ENCODE measurements at places on chromosomes 6 and 20.

DNA sequence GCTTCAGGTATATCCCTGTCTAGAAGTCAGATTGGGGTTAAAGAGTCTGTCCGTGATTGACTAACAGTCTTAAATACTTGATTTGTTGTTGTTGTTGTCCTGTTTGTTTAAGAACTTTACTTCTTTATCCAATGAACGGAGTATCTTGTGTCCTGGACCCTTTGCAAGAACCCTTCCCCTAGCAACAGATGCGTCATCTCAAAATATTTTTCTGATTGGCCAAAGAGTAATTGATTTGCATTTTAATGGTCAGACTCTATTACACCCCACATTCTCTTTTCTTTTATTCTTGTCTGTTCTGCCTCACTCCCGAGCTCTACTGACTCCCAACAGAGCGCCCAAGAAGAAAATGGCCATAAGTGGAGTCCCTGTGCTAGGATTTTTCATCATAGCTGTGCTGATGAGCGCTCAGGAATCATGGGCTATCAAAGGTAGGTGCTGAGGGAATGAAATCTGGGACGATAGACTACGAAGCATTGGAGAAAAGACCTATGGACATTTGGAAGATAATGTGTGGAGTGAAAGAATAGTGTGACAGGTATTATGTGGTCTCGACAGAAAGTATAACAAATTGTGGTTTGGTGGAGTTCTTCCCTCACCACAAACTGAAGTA lies at the start of gene HLA-DRA:
Gene HLA-DRA, plus strand, starts transcription at position 286 of the 613 bp plus-strand sequence. Its CDS starts 64 bp downstream, at position 350.
- DNase-seq = no peak

- DNase-seq = no peak
Measured at GRCh38 chr6:159440911-159441703, 251.9 kb downstream of the SOD2 start.

DNA sequence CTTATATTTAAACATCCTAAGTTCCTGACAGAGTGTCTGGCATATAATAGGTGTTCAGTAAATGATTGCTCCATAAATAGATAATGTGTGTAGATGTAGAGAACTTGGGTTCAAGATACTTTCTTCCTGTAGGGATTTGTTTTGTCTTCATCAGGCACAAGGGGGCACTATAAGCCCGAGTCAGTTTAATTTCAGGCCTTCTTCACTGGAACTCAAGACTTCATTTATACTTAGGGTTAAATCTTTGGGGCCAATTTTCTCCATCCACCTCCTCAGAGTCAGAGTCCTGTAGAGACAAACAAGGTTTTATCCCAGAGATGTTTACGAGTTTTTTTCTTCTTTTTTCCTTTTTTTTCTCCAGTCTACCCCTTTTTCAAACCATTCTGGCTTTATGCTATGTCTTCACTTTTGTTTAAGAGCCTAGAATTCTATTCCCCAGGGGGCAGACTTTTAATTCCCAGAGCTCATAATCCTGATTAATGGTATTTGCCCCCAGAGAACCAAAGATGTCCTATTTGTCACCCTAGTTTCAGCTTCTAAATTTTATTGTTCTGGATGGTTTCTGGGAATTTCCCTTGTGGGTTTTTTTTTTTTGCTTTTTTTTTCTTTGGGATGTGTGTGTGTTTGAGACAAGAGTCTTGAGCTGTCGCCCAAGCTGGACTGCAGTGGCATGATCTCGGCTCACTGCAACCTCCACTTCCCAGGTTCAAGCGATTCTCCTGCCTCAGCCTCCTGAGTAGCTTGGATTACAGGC lies 88.4 kb downstream of the HFE start:
- peak; percentile 31 for DNase-seq

DNA sequence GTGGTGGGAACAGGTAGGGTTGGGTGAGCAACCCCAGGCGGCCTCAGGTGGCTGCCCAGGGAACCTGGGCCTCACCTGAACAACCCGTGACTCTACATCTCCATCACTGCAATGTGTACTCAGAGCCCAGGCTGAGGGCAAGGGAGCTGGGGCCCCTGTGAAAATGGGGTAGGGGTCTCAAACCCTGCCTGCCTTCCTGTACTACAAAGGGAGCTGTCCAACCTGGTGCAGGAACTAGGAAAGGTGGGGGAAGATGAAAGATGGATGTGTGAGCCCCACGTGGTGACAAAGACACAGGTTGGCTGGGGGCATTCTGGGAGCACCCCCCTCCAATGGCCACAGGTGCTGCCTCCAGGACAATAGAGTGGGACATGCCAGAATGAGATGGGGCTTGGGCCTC lies 62.1 kb upstream of the SLC2A12 start:
- no peak for DNase-seq

- DNase-seq = no peak
Measured at GRCh38 chr6:40131675-40132074, 197.4 kb upstream of the MOCS1 start.

DNA sequence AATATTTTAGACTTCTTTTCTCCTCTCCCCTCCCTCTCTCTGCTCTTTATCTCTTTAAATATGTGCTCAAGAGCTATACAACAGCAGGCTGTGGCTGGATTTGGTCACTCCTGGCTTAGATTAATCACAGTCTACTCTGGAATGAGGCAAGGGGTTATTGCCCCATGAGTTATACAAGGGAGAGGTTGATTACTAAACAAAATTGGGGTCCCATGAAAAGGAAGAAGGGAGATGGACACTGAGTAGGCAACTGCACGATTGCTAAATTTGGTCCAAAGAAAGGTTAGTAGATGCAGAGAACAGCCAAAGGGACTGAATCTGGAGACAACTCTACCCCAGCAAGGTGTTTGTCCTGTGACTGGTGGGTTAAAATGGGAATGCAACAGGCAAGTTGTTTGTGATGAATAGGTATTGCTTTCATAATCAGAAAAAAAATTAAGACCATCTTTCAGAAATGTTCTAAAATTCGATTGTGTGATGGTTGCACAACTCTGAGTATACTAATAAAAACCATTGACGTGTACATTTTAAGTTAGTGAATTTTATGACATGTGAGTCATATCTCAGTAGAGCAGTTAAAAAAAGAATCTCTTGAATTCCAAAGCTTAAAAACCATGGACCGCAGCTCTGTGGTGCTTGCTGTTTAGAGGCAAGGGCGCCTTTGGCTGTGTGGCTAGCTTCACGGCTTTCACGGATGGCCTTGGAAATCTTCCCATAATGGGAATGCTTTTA lies 57.1 kb downstream of the KIZ start:
- no peak for DNase-seq

GRCh38 chr6:147711476-147711875 lies 203.0 kb downstream of the SAMD5 start:
- no peak for DNase-seq

GRCh38 chr20:11980263-11980662 lies 62.6 kb downstream of the BTBD3 start:
- DNase-seq = no peak

DNA sequence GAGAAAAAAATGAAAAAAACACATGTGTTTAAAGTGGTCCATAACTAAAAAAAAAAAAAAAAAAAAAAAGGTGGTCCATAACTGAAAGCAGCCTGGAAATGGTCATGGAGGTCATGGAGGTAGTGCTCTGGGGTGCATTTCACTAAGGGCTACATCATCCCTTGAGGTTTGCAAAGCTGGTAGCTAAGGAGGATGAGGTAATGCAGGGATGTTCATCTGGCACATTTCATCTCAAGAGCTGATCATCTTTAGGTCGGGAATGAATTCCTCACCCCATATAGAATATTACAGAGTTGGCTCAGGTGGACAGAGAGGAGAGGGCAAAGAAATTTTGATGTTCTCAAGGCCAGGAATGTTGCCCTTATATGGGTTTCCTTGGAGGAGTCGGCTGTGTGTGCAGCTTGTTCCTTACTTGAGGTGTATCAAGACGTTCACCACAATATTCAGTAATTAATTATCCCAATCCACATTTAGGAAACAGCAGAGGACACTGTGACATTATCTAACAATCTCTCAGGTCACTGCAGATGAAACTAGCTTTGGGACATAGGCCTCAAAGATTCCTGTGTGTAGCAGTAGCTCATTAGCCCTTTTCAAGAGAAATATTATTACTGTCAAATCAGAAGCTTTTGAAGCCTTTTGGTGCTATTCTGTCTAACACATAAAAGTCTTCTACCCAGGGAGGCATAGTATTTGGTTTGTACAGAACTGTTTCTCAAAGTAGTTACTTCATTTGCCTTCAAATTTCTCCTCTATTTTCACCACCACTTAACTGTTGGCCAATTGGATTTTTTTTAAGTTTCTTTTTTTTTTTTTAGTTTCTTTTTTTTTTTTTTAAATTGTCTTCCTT lies 46.8 kb downstream of the CYP24A1 start:
- DNase-seq = no peak

- DNase-seq = no peak
Measured at GRCh38 chr20:44405257-44405656, 49.8 kb downstream of the HNF4A start.

- DNase-seq = no peak
Measured at GRCh38 chr6:89562093-89562973, 76.2 kb downstream of the LYRM2 start.

- no peak for DNase-seq
Measured at GRCh38 chr6:28349344-28349891, 329 bp upstream of the ZKSCAN3 start.

DNA sequence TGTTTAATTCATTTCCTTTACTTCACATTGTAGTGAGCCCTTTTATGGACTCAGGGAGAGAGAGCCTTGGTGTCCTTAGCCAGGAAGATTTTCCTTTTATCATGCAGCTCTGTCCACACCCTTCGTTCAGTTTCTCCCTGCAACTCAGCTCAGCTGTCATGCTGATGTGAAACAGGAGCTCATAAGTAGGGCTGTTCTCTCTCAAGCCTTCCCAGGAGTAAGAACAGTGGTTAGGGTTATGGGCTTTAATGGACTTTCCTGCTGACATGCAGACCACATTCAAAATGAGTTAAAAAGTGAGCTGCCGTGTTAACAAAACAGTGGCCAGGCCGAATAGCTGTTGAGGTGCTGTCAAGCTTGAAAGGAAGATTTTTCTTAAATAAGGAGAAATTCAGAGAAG lies 104.1 kb downstream of the BCKDHB start:
- no peak for DNase-seq

DNA sequence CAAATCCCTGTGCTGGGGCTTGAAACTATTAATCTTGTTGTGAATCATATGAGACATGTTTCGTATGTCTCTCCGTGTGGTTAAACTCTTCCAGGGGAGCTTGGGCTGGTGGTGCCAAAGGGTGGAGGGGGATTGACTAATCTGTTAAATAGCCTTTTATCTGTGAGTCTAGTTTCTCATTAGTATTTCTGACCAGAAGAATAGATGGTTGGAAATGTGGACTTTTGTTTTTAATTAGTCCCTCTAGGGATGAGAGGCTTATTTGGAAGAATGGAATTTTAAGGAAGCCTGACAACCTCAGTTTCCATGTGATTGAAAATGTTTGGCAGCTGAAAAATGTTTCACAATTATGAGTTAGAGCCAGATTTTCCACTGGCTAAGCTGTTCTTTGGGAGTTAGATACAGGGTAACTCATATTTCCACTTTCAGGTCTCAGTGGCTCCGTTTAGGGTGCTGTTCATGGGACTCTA lies 117.3 kb downstream of the BCKDHB start:
- no peak for DNase-seq

DNA sequence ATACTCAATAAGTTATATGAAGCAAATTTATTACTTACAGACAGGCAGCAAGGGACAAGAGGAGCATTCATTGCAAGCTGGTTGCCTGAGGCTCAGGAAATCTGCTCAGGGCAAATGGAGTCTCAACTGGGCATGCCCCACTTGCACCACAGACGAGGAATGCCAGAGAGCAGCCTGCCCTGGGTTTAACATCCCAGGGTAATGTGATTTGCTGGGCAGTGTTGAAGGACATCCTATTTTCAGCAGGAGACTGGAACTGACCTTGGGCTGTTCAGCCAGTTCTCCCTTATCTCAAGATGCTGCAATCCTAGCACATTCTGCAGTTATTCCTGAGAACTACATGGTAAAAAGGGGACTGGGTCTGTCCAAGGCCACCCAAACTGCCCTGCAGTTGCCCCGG lies 3.8 kb upstream of the ENTPD6 start:
- DNase-seq = no peak

DNA sequence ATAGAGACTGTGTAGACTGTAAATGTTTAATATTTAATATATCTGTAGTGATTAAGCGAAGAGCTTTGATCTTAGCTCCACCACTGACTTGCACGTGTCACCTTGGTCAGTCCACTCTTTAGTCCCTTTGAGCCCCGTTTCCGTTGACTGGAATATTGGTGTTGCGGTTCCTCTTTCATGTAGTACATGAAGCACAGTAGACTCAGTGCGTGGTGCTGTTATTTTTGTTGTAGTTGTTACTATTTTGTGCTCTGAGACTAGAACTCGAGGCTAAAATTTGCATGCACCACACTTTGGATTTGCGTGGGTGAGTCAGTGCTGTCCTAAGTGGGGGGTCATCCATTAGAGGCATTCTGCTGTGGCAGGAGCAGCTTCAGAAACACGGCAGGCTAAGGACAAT lies 291.4 kb downstream of the QKI start:
- no peak for DNase-seq

DNA sequence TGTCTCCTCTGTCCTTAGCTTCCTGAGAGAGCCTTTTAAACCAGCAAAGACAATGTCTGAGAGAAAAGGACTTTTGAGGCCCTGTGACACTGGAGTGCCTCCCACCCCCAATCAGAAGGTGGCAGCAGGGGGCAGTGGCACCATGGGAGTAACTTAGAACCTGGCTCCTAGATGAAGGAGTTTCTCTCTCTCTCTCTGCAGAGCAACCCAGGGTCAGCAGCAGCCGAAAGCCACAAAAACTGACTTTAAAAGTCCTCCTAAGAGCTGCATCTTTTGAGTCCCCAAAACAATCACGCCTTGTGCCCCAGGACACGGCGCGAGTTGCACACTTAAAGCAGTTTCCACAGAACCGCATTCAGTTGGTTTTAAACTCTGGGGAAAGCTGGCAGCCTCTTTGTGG lies 5.3 kb upstream of the TCP11 start:
- DNase-seq = no peak

GRCh38 chr20:60263725-60264709 lies 305.8 kb downstream of the CDH26 start:
- DNase-seq = no peak

DNA sequence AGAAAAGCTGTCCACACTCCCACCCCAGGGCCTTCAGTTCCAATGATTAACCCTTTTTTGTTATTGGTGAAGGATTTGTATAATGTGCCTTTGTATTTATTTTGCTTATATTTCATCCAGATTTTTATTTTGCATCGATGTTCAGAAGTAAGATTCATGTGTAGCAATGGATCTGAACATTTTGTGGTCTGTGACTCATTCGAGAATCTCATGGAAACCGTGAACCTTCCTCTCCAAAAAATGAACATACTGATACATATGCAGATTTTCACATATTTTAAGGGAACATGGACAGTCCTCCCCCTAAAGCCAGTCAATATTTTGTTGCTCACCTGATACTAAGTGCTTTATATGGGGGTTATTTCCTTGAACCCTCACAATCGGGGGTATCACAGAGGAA lies 421.8 kb upstream of the SOX4 start:
- DNase-seq = no peak

GRCh38 chr20:64247307-64247618 lies 8.3 kb upstream of the PCMTD2 start:
- DNase-seq = no peak

GRCh38 chr6:35219683-35220326 lies 6.0 kb downstream of the SCUBE3 start:
- DNase-seq = no peak

- DNase-seq = no peak
Measured at GRCh38 chr6:154440422-154441043, 70.0 kb downstream of the CNKSR3 start.

Data from stimulated activated CD8-positive, alpha-beta memory T cell treated with anti-CD3 and anti-CD28 coated beads, Interleukin-15, amount 100 ng/mL, for 4 hours (primary cell).